Trophoblast cell (in vitro differentiated cells and primary cell): ENCODE measurements at places on chromosomes 6 and 20.
A peak's percentile ranks its signal among the peaks of the same experiment; 100 is the strongest.

DNA sequence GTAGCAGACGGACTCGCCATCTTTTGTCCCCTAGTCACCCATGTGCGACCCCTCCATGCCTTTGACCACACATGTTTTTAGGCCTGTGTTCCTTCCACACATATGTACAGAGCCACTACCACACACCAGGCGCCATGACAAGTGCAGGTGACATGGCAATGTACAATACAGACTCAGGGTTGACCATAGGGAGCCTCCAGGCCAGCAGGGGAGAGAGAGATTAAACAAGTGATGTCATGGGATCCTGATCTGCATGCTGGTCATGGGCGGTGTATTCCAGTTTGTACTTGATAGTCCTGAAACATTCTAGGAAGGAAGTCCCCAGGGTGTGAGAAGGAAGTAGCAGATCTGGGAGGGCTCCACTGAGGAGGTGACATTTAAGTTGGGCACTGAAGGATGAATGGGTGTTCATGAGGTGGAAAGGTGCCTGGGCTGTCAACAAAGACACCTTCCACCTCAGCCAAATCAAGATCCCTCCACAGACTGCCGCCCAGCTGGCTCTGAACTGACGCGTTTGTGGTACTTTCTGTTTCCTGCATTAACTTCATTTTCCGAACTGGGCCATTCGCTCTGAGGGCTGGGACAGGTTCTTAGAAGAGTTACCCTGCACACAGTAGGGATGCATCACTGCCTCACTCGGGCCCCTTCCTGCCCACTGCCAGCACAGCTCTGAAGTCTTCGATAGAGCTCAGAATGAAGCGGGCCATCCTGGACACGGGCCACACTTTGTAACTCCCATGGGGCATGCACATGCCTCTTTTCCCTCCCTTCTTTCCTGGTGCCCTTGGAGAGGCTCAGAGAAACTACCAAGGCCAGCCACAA is 94.0 kb downstream of the NOL4L start:
- no peak overlapping the region for H3K4me3 ChIP-seq
- H3K4me1 ChIP-seq = peaks cover 15% of the 10 kb centered on the region
- no peak overlapping the region for H3K27ac ChIP-seq
- H3K36me3 ChIP-seq = peaks cover 2% of the 10 kb centered on the region
- DNase-seq = no peak

GRCh38 chr6:142874676-142875075 is 70.3 kb downstream of the HIVEP2 start:
- H3K4me3 ChIP-seq = no peak overlapping the region
- H3K27ac ChIP-seq = no peak overlapping the region
- H3K4me1 ChIP-seq = peaks cover 3% of the 10 kb centered on the region
- no peaks in the 10 kb centered on the region for H3K27me3 ChIP-seq

DNA sequence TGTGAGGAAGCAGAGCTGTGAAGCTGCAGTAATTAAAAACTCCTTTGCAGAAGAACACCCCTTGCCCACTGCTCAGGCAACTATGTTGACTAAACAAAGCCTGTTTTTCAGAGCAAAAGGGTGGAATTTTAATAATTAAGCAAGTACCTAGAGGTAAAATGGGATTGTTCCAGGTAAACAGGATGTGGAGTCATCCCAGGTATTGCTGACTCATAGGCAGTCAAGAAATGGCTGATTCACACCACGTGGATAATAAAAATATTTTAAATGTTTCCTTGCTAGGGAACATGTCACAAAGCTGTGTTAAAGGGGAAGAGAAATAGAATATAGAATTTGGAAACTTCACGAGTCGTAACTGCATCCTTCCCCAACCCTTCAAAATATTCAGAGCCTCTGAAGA is 491.8 kb downstream of the BTBD3 start:
- no peaks in the 10 kb centered on the region for H3K36me3 ChIP-seq
- H3K4me3 ChIP-seq = no peak overlapping the region
- peak overlapping the region; percentile 27 for H3K27ac ChIP-seq
- no peak for DNase-seq

- H3K36me3 ChIP-seq = no peaks in the 10 kb centered on the region
- no peaks in the 10 kb centered on the region for H3K4me1 ChIP-seq
- DNase-seq = no peak
Observed at GRCh38 chr20:60535211-60535610, 577.0 kb downstream of the CDH26 start.

- no peaks in the 10 kb centered on the region for H3K36me3 ChIP-seq
- H3K27me3 ChIP-seq = no peaks in the 10 kb centered on the region
- H3K27ac ChIP-seq = no peak overlapping the region
- no peak for DNase-seq
- H3K4me3 ChIP-seq = no peak overlapping the region
Observed at GRCh38 chr6:37575221-37575620, 75.5 kb upstream of the CCDC167 start.

DNA sequence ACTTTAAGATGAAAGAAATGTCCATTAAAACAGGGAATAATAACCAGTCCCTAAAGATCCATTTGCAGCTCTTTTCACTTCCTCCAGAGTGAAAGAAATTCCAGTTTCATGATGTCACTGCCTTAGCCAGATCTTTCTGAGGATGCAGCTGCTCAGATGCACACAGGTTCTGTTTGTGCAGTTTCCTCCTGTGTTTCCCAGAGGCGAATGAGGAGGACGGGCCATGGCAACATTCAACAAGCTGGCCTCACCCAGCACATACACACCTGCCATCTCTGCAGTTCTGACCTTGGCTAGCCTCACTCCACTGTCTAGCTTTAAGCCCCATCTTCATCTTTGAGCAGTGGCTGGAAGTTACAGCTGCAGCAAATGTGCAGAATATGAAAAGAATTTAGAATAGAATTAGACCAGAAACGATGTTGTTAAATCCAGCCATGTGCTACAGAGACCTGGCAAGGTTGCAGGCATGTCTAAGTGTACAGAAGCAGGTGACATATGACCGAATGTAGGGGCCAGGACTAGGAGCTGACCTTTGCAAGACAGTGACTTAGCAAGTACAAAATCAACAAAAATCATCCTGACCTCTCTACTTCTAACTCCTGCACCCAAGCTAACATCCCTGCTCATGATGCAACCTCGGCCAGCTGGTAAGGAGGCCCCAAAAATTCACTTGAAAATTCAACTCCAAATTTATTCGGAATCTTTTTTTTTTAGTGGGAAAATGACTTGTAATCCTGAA is 35.0 kb downstream of the FAM50B start:
- H3K36me3 ChIP-seq = no peaks in the 10 kb centered on the region
- no peaks in the 10 kb centered on the region for H3K27me3 ChIP-seq
- DNase-seq = peak; percentile 78
- H3K4me1 ChIP-seq = peaks cover 3% of the 10 kb centered on the region

DNA sequence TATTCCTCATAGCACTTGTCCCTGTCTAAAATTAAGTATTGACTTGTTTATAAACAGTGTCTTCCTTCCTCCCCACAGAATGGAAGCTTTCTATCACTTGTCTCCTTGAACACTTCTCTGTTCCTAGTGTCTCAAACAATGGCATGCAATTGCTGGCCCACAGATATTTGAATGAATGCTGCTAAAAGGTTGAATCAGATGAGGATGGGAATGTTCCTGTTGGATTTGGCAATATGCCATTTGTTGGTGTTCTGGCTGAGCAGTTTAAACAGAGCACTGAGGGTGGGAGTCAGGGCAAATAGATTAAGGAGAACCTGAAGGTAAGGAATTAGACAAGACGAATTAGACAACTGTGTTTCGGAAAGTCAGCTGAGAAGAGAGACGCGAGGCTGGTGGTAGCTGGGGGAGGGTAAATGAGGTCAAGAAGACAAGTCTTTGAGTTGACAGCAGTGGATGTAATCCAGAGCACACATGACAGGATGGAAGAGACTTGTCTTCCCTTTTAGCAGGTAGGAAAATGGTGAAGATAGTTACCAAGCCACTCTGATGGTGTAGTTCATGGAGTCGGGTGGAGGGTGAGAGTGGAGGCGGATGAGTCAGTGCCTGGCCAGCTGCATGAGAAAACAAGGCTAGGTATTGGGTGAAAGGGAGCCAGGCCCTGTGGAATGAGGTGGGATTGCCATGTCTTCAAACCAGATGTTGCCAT is 58.3 kb upstream of the GNRH2 start:
- peak; percentile 59 for DNase-seq
- peak overlapping the region; percentile 67 for H3K27ac ChIP-seq
- H3K36me3 ChIP-seq = peaks cover 10% of the 10 kb centered on the region
- H3K4me1 ChIP-seq = peaks cover 9% of the 10 kb centered on the region

DNA sequence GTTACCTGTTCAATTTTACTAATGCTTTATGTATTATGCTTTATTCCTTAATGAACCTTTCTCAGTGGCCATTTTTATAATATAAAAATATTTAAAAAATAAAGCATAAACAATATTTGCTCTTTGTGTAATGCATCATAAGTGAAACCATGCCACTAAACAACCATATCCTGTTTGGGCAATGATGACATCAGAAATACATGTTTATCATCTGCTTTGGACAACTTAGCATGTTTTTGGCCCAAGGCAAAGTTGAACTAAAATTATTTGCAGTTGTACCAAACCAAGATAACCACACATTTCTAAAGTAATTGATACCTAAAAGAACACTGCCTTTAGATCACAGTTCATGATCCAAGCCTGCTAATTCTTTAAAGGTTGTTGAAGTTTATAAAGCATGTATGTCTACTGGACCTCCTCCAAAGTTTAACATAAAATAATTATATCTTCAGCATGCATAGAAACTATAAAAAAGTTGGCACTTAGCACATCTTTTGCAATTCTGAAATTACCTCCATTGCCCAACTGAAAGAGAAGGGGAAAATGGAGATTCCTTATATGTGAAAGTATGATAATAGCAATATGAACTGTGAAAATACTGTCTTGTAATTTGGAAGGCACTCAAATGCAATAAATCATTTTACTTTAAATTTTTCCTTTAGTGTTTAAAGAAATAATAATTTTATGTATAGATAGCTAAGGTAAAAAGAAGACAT is 325.6 kb upstream of the RUNX2 start:
- no peaks in the 10 kb centered on the region for H3K4me1 ChIP-seq
- no peak overlapping the region for H3K4me3 ChIP-seq
- H3K36me3 ChIP-seq = no peaks in the 10 kb centered on the region
- DNase-seq = no peak
- no peak overlapping the region for H3K27ac ChIP-seq

DNA sequence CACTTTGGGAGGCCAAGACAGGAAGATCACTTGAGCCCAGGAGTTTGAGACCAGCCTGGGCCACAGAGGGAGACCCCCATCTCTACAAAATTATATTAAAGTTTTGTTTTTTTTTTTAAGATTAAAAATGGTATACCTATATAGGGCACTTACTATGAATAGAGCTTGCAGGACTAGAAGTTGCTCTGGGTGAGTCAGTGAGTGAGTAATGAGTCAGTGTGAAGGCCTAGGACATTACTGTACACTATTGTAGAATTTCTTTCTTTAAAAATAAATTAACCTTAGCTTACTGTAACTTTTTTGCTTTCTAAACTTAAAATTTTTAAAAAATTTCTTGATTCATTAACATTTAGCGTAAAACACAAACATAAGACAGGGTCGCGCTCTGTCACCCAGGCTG is 29.7 kb downstream of the STK35 start:
- H3K36me3 ChIP-seq = peaks cover 3% of the 10 kb centered on the region
- H3K27me3 ChIP-seq = no peaks in the 10 kb centered on the region
- peaks cover 50% of the 10 kb centered on the region for H3K4me1 ChIP-seq
- H3K4me3 ChIP-seq = no peak overlapping the region

GRCh38 chr6:27867051-27867944 is 44.9 kb downstream of the OR2B2 start:
- H3K4me1 ChIP-seq = peaks cover 2% of the 10 kb centered on the region
- no peaks in the 10 kb centered on the region for H3K36me3 ChIP-seq
- DNase-seq = peak; percentile 65
- no peaks in the 10 kb centered on the region for H3K27me3 ChIP-seq
- H3K27ac ChIP-seq = peak overlapping the region; percentile 75
- H3K4me3 ChIP-seq = peak overlapping the region; percentile 76

GRCh38 chr20:37007898-37008649 is 56.6 kb upstream of the SAMHD1 start:
- no peaks in the 10 kb centered on the region for H3K4me1 ChIP-seq
- H3K27ac ChIP-seq = no peak overlapping the region
- H3K4me3 ChIP-seq = no peak overlapping the region
- H3K27me3 ChIP-seq = no peaks in the 10 kb centered on the region

GRCh38 chr6:132130626-132131298 is 179.6 kb upstream of the CCN2 start:
- H3K27ac ChIP-seq = peak overlapping the region; percentile 51
- H3K36me3 ChIP-seq = no peaks in the 10 kb centered on the region
- H3K4me3 ChIP-seq = no peak overlapping the region
- no peaks in the 10 kb centered on the region for H3K27me3 ChIP-seq
- H3K4me1 ChIP-seq = peaks cover 6% of the 10 kb centered on the region
- peak; percentile 36 for DNase-seq

DNA sequence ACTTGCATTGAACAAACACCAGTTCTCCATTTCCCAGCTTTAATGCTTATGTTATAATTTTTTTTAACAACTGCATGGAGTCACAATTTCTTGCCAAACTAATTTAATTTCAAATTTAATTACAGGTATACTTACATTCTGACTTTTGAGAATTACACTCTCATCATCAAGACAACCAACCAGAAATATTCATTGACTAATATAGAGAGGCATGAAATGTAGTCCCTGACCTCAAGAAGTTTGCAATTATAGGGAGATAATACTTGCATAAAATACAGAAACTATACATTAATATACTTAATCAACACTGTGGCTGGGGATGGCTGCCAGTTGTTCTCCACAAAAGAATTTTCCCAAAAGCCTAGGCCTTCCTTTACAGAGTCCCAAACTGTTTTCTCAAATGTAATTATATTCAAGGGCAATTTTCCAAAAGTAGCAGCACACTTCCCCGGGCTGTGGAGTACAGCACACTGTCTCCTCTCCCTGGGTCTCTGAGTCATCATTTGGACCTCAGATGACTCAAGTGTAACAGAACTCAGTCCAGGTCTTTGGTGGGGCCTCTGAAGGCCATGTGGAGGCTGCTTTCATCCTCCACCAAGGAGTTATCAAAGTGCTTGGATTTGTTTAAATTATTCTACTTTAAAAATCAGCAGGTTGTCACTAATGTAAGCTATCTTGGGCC is 114.1 kb downstream of the KIF16B start:
- no peaks in the 10 kb centered on the region for H3K4me1 ChIP-seq
- H3K27ac ChIP-seq = no peak overlapping the region
- no peaks in the 10 kb centered on the region for H3K27me3 ChIP-seq
- H3K4me3 ChIP-seq = no peak overlapping the region
- no peaks in the 10 kb centered on the region for H3K36me3 ChIP-seq
- DNase-seq = no peak

- no peak overlapping the region for H3K4me3 ChIP-seq
- no peaks in the 10 kb centered on the region for H3K27me3 ChIP-seq
- H3K4me1 ChIP-seq = no peaks in the 10 kb centered on the region
- no peaks in the 10 kb centered on the region for H3K36me3 ChIP-seq
Observed at GRCh38 chr6:132919045-132919860, 104.9 kb downstream of the RPS12 start.

DNA sequence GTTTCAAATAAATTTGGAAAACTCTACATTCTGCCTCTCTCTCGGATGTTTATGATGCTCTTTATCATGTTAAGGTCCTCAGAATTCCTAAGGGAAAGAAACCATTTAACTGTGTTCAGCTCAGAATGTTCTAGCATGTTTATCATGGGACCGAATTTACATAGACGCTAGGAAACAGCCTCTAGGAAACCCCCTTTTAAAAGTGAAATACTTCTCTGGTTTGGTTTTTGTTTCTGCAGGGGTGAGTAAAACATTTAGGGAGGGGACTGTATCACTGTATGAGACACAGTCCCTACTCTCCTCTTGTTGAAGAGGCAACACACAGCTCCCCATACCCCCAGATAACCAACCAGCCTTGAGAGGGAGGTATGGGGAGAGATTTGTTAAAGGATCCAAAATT is 267.6 kb upstream of the SUPT3H start:
- no peaks in the 10 kb centered on the region for H3K27me3 ChIP-seq
- no peaks in the 10 kb centered on the region for H3K36me3 ChIP-seq
- DNase-seq = no peak
- no peak overlapping the region for H3K4me3 ChIP-seq
- no peak overlapping the region for H3K27ac ChIP-seq
